ENCODE measurements at places on chromosomes 13 and 19.

DNA sequence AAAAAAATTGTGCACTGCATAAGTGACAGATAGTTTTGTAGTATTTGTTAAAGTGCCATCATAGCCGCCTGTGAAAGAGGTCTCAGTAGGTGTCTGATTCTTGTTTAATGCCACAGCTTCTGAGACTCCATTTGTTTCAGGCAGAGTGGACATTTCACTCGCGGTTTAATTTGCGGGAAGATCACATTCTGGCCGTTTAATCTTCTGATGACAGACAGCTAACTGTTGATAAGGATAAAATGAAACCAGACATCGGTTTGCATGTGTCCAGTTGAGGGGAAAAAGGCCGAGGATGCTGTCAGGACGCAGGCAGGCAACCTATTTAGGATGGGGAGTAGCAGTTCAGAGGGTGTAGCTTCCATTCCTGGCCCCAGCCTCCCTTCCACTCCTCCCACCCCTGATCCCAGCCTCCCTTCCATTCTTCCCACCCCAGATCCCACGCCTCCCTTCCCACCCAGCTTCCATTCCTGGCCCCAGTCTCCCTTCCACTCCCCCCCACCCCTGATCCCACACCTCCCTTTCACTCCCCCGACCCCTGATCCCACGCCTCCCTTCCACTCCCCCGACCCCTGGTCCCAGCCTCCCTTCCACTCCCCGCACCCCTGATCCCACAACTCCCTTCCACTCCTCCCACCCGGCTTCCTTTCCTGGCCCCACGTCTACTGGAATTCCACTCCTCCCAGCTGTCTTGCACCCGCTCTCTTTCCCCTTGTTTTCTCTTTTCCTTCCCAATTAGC, 23.8 kb downstream of the ATP11A start:
- no peak for DNase-seq

- peak; percentile 17 for DNase-seq
Measured at GRCh38 chr13:24502533-24503378, 9.8 kb downstream of the PARP4 start.

DNA sequence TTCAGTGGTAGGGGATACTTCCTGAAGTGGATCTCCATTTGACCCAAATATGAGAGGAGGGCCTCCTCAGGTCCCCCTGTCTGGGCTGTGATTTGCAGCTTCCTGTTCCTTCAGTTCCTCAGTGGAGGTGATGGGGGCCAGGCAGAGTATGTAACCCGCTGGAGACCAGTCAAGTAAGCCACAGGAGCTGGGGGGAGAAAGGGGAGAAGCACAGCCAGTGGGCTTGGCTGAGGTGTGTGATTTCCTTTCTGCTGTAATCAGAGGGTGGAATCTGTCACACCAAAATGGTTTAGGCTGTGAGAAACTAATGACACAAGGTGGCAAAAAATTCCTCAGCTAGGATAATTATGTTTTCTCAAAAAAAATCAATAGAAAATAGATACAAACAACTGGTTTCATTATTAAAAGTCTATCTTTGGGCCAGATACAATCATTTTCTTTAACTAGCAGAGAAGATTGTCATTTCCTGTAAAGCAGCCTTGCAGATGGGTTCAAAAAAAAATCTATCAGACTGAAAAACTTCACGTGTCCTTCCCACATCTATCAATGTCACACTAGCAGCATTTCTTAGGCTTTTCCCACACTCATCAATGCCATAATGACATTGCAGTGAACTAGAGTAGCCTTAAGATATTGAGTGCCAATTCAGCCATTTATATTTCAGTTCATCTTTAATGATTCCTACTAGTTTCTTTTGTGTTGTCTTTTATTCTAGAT, 1660.3 kb downstream of the EFNB2 start:
- no peak for DNase-seq

GRCh38 chr19:6971366-6971765, 49.9 kb downstream of the MBD3L2B start:
- DNase-seq = no peak

GRCh38 chr13:112245179-112245724, 130.9 kb upstream of the SPACA7 start:
- no peak for DNase-seq

GRCh38 chr13:111339366-111340143, 19.1 kb downstream of the TEX29 start:
- DNase-seq = no peak

DNA sequence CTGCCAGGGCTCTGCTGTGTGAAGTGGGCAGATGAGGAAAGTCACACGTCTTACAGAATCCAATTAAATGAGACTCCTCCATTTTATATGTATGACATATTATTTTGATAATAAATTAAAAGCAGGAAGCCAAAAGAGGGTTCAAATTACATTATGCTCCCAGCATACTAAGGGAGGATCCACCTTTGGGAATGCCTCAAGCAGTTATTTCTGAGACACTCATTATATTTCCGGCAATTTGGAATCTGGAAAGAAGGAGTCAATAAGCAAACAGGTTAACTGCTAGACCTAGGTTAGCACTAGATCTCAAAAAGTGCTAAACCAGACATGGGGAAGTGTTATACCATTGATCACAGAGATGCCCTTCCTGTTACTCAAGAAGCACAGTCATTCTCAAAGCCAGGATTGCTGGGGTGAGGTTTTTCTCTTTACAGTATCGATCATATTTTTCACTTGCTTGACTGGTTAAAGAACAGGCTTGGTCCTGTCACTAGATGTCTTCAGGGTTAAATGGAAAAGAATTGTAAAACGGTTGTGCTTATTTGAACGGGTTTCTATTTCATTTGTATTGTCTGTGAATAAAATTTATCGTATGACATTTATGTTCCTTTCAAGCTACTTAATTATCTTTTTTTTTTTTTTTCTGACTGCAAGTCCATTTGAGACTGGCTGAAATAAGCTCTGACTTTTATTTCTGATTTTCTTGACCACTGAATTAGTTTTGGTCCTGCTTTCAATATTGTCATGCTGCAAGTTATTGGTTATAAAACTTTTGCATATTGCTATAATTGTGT, 523.2 kb downstream of the KLF12 start:
- no peak for DNase-seq

DNA sequence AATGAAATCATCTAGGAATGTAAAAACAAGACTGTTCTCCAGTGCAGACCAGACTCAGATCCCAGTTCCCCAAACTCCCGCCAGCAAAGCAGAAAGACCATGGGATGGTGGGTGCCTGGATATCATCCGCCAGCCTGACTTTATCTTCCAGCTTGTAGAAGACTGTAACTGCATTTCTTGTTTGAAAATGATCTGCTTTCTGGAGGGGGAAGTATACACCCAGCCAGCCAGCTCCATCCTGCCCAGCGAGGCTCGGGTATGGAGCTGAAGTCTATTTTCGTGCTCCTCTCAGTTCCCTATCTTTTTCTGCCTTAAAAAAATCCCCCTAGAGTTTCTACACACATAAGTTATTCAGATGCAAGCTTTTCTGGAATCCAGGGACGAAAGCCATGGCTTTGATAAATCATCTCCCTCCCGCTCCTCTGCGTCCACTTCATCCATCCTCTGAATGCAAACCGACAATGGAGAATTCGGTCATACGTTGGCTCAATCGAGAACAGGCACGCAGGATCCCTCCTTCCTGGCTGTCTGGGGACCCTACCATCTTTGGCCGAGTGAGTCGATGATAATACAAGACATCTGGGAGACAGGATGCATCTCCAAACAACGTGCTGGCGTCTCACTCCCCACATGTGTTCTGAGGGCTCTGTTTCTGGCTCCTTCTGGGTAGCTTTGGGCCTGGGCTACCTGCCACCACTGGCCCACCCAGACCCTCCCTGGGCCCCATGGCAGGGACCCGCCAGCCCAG, 31.2 kb downstream of the CEBPG start:
- no peak for DNase-seq

- DNase-seq = no peak
Measured at GRCh38 chr13:20489185-20489820, 36.4 kb downstream of the CRYL1 start.

- DNase-seq = no peak
Measured at GRCh38 chr13:110273254-110273653, 33.7 kb downstream of the COL4A1 start.

DNA sequence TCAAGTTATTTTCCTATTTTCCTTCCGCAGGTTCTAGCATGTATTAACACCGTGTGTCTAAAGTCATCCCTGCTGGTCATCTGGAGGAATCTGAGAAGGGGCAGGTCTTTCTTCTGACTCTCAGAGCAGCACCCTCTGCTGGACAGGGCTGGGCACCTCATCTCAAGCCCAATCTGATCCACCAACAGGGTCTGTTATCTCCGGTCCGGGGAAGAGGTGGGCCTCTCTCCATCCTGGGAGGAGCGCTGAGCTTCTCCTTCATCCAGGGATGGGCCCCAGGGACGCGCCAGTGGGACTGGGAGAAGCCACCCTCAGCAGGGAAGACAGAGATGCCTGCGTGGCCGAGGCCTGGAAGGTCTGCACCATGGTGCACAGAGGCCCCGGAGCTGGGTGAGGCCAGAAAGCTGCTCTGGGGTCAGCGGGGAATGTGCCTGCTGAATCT, 26.0 kb upstream of the ZNF331 start:
- DNase-seq = peak; percentile 69

DNA sequence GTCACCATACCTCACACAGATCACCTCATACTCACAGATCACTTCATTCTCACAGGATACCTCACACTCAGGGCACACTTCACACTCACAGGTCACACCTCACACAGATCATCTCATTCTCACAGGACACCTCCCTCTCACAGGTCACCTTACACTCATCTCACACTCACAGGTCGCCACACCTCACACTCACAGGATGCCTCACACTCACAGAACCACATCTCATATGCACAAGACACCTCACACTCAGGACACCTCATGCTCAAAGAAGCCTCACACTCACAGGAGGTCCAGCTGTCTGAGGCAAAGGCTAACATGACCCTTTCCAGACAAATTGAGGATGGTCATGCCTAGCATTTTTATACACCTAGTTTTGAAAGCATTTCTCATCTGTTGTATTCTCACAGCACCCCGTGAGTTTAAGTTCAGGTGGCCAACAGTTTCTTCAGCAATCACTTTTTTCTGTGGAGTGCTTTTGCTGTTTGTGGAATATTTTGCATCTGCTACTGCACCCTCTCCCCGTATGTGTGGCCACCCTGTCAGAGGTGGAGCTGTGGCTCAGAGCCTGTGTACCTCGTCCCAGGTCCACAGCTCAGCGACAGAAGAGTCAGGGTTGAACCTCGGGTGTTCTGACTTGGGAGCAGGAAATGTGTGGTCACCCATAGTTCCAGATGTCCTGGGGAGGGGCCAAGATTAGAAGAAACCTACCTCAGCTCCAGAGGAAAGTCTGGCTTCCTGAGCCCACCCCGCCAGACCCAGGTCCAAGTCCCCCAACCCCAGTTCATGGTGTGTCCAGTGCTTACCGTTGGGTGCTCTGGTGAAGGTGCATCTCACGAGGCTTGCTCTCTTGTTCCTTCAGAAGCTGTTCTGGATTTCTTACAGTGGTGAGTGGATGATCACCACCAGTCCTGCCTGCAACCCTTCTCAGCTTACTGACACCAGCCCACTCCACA, 7.6 kb downstream of the F7 start:
- no peak for DNase-seq

DNA sequence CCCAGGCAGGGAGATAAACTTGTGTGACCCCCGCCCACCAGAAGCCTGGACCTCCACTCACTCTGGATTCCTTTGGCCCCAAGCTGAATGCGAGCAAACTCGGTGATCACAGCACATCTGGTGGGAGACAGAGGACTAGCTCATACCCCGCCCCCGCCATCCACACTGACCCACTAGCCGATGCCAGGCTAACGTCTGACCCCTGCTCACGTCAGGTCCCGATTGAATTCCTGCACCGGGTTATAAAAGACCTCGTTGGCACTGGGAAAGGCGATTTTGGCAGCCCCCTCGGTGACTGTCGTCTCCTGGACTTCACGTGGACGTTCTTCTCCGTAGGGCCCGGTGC, 631 bp downstream of the TRMT1 start:
- no peak for DNase-seq

- DNase-seq = peak; percentile 56
Measured at GRCh38 chr13:84776593-84776992, 894.3 kb upstream of the SLITRK1 start.

Measured in large intestine (tissue), 12 donors.